ENCODE measurements at places on chromosomes 6 and 20.
A peak's percentile ranks its signal among the peaks of the same experiment; 100 is the strongest.

GRCh38 chr20:34084227-34084923, 27.7 kb downstream of the EIF2S2 start:
- no peak for DNase-seq

DNA sequence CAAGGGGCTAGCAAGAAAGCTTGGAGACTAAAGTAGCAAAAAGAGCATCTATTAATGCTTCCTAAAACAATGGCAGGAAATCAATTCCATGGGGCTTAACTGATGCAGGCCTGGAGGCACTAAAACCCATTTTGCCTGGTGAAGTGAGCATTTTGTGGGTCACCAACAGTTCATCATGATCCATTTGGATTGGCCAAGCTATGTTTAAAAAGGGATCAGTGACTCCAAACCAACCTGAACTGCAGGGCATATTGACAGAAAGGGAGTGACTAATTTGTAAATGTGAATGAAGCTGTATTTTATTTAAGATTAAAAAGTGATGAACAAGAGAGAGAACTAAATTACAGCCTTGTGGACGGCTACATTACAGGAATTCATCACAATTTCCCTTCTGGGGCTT, 132.0 kb downstream of the PCSK2 start:
- no peak for DNase-seq

DNA sequence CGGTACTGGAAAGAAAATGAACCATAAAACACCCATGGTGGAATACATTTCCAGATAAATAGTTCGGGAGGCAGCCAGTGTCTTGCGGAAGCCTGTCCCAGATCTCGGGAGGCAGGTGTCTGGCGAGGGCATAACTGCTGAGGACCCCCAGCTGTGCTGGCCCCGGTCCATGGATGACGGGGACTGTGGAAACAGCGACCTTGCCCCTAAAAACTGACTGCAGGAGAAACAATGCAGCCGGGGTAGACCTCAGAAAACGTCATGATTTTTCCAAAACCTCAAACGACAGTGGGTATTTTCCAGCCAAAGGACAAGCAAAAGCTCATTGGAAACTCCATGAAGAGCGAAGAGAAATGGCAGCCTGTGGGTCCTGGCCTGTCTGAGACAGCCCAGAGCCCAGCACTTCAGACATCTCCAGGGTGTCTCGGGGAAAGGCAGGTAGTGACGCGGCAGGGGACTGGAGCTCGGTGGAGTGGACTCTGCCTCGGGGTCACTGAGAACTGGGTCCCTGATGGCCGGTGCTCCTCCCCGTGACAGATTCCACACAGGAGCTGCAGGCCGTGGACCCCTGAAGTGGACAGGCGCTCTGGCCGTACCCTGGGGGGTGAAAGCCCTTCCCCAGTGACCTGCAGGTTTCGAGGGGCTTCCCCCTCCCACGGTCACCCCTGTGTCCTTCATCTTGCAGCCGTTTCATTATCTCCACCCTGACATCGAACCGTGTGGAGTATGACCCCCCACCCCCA, 188.6 kb downstream of the SYNDIG1 start:
- no peak for DNase-seq

DNA sequence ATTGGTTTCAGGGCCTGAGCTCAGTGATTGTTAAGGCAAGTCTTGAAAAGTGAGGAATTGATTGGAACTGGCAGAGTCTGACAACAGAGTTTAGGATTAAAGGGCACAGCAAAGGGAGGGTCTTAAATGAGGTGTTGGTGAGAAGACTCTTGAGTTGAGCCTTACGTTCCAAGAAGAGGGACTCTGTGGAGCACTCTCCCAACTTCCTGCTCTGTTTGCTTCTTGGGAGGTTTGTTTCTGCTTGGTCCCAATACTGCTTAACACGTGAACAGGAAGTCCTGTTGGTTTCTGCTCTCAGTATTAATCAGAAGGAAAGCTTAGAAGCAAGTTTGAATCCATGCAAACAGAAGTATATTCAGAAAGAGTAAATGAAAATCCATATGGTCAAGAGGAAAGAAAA, 15.6 kb upstream of the SYNDIG1 start:
- no peak for DNase-seq

- no peak for DNase-seq
Measured at GRCh38 chr6:117906507-117906957, 532 bp upstream of the SLC35F1 start.

GRCh38 chr6:1136827-1137226, 175.1 kb upstream of the FOXQ1 start:
- DNase-seq = no peak

GRCh38 chr20:40805592-40805991, 116.6 kb upstream of the MAFB start:
- no peak for DNase-seq

DNA sequence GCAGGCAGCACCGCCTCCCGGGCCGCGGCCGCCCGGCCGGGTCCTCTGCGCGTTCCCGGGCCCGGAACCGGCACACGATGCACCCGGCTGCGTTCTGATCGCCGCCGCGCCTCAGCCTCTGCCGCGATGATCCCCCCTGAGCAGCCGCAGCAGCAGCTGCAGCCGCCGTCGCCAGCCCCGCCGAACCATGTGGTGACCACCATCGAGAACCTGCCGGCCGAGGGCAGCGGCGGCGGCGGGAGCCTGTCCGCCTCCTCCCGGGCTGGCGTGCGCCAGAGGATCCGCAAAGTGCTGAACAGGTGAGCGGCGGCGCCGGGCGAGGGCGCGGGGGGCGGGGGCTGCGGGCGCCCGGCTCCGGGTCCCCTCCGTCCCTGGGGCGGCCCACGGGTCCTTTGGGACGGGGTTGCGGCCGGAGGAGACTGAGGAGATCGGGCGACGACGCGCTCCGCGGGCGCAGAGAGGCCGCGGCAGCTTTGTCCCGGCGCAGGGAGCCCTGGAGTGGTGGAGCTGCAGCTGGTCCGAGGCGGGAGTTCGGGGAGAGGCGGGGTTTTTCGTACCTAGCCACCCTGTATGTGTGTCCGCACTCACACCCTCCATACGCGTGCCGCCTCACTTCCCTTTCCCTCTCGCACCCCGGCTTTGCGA, 659 bp downstream of the SLC35F1 start:
- no peak for DNase-seq

DNA sequence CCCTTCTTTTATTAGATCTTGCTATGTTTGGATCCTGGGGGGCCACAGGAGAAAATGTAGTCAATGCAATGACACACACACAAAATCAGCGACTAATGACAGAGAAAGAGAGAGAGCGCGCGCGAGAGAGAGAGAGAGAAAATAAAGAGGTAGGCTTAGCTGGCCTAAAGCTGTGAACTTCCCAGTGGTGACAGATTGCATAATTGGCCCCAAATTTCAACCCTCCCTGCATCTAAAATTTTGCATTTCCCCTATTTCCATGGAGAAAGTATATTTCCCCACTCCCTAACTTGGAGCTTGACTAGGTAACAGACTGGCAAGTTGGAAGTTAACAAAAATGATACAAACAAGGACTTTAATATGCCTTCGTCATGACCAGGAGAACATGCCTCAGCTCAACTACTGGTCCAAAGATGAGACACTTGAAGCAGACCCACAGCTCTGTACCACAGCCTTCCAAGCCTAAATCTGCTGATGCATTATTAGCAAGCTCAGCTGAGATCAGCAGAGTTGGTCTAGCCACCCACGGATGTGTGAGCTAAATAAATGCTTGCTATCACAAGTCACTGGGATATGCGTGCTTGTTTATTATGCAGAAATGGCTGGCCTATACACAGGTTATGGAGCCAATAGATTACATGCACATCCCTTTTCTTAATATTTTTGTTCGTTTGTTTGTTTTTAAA, 118.1 kb upstream of the PRDM1 start:
- no peak for DNase-seq

DNA sequence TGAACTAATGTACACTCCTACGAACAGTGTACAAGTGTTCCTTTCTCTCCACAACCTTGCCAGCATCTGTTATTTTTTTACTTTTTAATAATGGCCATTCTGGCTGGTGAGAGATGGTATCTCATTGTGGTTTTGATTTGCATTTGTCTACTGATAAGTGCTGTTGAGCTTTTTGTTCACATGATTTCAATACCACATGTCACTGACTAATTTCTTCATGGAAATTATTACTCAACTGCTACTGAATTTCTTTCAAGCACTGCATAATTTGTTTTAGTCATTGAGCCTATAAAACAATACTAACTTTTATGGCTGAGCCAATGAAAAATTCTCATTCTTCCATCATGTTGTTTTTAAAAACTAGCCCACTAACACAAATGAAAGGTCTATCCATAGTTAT, 115.4 kb downstream of the FRK start:
- no peak for DNase-seq

- no peak for DNase-seq
Measured at GRCh38 chr20:57266291-57267157, at the start of gene BMP7. TSS of gene BMP7 (minus strand) at chr20:57266641. CDS start at chr20:57266122, 519 bp downstream.

DNA sequence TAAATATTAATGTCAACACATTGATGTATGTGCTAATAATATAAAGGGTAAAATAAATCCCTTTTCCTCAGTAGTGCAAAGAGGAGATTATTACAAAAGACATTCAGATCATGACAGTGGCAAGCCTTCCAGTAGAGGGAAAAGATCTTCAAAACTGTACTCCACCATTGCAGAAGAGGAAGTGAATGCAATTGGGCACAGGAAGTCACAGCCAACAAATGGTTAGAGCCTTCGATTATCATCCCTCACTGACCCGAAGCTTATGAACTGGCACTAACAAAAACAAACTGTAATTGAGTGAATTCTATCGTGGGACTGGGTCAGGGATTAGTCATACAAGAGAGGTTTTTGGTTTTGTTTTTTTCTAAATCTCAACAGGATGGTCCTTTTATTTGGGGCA, 39.3 kb upstream of the SCGN start:
- no peak for DNase-seq

- DNase-seq = no peak
Measured at GRCh38 chr20:20457392-20458126, 89.7 kb downstream of the INSM1 start.

DNA sequence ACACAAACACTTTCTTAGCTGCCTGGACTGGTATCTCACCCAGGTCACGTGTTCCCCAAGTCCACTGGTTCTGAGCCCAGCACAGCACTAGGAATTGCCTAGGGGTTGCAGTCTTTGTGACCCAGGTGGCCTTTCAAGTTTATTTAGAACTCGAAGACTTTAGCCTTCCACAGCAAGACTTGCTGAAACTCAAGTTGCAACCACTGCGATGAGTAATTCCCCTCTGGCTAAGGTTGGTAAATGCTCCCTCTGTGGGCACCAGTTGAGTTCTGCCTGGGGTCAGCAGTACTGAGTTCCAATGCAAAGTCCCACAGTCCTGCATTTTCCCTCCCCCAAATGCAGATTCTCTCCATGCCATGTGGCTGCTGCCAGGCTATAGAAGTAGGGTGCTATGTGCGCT, 77.6 kb upstream of the MOCS1 start:
- DNase-seq = no peak

DNA sequence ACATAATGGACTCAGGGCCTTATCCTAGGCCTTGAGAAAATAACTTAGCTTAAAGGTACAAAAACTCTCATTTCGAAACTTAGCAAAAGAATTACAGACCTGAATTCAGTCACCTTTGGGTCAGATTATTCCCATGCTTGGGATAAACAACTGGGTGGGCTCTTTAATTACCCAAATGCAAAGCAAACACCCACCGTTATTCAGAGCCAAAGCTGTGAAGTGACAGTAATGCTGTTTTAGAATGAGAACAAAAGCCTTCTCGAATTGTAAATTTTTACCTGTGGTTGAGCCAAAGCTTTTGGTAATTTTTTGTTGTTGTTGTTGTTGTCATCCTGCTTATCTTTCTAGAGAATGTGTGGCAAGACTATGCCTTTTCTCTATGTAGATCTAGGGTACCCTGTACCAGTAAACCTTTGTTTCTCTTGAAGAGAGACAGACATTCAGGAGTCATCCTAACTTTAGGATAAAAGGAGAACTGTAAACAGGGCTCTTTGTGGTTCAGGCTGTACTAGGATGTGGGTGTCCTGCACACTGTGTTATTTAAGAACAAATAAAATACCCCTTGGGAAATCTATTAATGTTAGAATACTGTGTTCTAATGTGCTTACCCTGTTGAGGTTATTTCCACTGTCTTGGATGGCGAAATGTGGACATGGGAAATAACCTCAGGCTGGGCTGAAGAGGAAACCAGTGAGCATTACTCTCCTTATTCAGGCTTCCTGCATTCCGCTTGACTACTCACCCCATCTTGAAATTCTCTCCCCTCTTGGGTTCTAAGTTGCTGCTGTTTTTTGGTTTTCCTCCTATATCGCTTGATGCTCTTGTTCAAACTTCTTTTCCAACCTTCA, 480.7 kb downstream of the CD83 start:
- DNase-seq = peak; percentile 3

DNA sequence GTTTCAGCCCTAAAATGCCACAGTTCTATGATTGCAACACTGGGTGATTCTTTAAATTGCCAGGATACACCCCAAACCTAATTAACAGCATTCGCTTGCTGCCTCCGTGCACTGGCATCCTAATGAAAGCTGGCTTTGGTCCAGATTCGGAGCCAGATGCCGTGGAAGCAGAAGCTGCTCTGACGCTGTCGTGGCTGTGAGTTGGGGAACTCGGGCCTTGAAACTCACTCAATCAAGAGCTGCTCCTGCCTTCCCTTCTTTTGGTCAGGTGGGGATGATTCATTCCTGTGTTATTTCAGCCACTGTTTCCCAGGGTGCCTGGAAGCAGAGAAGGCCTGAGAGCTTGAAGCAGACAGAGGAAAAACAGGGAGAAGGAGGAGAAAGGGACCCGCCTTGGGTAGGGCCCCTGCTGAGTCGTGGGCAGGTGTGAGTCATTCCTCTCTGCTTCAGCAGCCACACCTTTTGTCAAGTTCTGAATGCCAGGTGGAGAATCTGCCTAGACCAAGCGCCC, 36.2 kb upstream of the DSP start:
- no peak for DNase-seq

- DNase-seq = no peak
Measured at GRCh38 chr20:45827030-45827652, at the start of gene TNNC2. TSS of gene TNNC2 (minus strand) at chr20:45827312. CDS start at chr20:45827248, 64 bp downstream.

GRCh38 chr20:34254979-34255378, 13.8 kb downstream of the ASIP start:
- DNase-seq = no peak

DNA sequence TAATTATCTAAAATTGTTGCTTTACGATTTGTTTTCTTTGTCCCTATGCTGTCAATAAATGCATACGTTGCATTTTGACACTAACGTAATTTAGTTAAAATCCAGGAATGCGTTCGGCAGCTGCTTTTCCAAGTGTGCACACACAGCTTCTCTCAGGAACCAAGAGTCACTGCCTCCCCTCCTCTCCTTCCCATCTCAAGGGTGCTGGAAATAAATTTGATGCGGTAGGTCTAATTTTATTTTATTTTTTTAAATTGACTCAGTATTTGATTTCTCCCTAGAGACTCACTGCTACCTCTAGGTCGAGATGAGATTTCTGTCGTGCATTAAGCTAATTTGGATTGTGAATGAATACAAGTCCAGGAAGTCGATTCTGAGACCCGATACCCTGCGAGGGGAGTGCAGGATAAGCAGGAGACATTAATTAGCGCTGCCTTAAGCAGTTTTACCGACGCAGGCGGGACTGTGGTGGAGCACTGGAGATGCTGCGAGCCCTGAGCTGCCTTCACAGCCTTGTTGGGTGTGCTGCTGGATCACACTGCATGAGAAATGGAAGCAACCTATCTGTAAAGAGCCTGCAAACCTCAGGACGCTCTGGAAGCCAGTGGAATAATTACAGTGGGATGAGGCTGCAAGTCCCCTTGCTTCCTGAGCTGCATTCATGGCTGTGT, 381.2 kb downstream of the C6orf118 start:
- DNase-seq = no peak

Measured in naive B cell (primary cell).